Activated naive CD4-positive, alpha-beta T cell treated with anti-CD3 and anti-CD28 coated beads, Interleukin-2, amount 50 U/mL, for 72 hours (primary cell): ENCODE measurements at places on chromosomes 4 and X. TPM values are rescaled to one million over a fixed set of nuclear protein-coding genes. Genes with fewer than 3 reads are reported as not detected.

The VCX gene
- total RNA-seq = not detected

The EPHA5 gene
- total RNA-seq = not detected

The PNMA6F gene
- total RNA-seq = not detected

The TMPRSS11E gene
- total RNA-seq = not detected
